DMS153 (cell line): ENCODE measurements at places on chromosomes 16 and 17.

DNA sequence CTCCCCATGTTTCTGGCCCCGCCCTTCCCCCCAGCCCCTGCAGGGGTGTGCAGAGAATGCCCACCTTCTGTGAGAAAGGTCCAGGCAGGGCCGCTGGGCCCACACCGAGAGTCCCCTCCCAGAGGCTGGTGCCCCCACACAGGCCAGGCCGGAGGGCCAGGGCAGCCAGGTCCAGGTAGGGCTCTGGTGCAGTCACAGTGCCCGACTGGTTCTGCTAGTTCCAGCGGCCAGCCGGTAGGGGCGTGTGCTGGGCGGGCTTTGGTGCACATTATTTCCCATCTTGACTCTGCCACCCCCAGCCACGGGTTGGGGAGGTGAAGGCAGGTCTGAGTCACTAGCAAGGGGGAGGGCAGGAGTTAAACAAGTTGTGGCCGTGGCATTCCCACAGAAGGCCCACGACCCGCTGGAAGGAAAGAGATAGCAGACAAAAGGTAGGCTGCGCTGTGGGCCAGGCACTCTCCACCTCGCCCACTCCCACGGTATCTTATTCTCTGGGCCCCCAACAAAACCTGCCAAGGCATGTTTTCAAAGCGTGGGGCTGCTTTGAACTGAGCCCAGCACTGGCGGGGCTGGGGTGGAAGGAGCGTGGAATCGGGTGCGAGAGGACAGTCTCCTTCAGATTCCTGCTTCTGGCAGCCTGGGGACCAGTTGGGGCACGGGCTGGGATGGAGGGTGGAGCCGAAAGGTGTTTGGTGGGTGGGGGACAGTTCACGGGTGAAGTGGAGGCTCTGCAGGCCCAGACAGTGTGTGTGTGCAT is 1.9 kb downstream of the EPN3 start:
- no peak for DNase-seq

- no peak for DNase-seq
Observed at GRCh38 chr17:49698005-49698404, 9.8 kb downstream of the SLC35B1 start.

DNA sequence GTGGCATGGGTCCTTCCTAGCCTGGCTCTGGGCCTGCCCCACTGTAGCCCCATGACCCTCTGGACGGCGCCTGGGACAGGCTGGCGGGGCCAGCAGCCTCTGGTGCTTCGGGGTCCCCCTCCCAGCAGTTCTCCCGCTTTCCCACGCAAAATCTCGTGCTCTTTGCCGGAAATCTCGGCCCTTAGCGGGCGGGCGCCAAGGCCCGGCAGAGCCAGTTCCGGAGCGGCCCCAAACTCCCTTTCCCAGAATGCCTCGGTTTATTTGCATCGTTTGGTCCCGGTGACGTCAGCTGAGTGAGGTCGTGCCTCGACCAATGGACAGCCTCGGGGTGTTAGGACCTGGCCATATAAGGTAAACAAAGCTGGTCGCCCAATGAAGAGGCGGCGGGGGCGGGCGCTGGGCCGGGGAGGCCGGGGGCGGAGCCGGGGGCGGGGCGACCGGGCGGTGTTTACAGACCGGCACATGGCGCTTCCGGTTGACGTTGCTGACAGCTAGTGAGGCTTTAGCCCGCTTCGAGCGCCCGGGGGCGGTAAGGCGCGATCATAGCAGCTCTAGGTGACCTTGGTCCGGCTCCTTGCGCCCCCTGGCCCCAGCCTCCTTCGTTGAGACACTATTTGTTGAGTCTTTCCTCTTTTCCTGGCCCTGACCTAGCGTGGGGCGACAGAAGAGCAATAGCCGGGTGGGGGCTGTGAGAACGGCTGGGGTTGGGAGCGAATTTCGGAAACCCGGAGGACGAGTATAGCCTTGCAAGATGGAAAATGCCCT is 1.5 kb upstream of the UBALD1 start:
- peak; percentile 100 for DNase-seq

DNA sequence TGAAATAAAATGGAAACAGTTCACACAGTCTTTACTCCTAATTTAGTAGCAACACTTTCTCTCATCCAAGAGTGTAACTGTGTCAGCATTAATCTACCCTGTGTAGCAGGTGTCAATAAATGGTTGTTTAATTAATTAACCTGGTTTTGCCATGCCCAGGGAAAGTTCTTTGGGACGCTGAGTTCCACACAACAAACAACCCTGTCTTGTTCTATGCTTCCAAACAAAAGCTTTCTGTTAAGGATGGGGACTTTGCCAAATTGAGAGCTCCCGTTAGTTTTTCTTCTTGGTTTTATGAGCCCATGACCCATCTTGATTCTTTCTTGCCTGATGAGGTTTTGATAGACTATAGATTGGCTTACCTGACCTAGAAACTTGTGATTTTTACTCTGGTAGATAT is 530.1 kb downstream of the KCNJ2 start:
- DNase-seq, result no peak

- DNase-seq, result no peak
Observed at GRCh38 chr17:7336240-7337175, at the start of gene ACAP1. TSS of gene ACAP1 (plus strand) at chr17:7336529. CDS start at chr17:7336735, 206 bp downstream.

GRCh38 chr17:5581655-5582054 is 2.7 kb downstream of the NLRP1 start:
- no peak for DNase-seq

GRCh38 chr17:6924208-6924607 is 71.6 kb upstream of the ALOX12 start:
- DNase-seq, result no peak

DNA sequence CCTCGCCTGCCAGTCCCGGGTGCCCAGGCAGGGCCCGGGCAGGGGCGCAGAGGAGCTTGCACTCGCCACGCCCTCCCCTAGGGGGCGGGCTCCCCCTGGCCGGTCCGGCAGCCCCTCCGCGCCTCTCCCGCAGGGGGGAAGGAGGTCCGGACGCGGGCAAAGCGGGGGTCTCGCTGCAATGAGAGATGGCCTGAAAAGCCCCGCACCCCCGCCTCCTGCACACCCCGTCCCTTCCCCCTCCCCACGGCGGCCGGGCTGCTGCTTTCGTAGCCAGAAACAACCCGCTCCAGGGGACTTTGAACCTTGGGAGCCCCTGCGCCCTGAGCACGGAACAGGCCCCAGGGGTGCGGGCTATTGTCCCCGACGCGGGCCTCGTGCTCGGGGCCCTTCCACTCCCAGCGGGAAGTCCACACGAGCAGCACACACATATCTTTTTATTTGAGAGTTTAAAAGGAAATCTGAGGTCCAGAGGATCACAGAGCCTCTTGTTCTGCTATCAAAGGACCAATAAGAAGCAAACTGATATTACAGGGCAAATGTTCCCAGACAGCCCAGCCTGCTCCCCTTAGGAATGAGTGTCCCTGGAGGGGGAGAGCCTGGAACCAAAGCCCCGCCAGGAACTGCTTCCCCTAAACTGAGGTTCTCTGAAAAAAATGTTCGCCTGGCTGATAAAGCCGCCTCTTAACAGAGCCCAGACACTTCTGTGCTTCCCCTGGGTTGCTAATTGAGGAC is 5.8 kb upstream of the CBX4 start:
- no peak for DNase-seq

DNA sequence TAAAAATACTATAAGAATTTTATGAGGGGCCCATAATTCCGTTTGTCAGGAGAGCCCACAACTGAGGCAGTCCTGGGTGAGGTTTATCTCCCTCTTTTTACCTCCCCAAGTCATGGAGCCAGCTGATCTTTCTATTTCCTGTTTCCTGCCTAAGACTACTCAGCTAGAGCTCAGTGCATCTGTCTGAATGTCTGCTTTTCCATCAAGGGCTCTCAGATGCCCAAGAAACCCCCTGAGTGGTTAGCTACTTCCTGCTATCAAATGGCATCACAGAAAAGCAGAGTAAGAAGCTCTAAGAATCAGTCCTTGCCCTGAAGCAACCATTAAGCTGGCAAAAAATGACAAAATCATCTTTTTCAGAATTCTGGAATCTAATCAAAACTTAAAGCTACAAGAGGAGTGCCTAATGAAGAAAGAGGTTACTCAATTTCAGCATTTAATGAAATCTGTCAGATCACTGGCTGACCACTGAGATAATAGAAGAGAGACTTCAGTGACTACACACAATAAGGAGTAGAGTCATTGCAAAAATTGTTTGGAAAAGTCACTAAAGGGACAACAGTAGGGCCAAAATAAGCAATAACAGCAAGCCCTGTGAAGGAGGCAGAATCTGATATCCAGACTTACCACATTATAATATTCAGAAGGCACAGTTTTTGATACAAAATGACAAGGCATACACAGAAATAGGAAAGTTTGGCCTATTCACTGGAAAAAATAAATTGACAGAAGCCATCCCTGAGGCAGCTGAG is 150.1 kb downstream of the CYB561 start:
- DNase-seq, result no peak

- no peak for DNase-seq
Observed at GRCh38 chr17:82232876-82233785, 4.3 kb downstream of the SLC16A3 start.
